ENCODE measurements at places on chromosomes 12 and 14.

- no peak for DNase-seq
These were observed 8.0 kb downstream of the ASPG start for GRCh38 chr14:104093366-104094055.

DNA sequence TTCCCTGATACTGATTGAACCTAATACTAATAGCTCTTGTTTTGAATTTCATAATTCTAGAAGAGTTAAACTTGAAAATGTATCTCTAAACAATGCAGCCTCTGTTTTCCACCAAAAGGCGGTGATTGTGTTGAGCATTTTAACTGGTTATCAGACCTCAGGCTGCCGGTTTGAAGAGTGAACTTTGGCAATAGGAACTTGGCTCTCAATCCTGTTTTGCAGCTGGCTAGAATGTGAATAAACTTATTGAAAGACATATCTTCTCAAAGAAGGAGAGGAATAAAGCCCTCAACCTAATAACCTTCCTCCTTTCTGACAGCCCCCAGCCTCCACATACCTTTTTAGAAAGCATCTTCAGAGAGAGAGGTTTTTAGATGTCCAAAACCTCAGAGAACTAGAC is 105.4 kb downstream of the SRGAP1 start:
- no peak for DNase-seq

DNA sequence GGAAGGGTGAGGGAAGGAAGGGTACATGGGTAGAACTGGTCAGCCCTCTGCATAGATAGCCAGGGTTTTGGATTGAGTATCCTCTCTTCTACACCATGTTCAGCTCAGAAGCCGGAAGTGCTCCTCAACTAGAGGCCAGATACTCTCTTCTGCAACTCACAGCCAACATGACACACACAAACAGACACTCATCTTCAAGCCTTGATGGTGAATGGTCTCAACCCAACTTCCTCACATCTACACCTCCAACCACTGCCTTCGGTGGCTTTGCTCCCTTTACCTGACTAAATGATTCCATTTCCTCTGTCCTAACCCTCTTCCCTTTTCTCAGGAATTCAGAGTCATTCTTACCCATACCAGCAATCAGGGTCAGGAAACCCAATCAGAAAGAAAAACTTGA is 7.6 kb upstream of the FKBP11 start:
- no peak for DNase-seq

DNA sequence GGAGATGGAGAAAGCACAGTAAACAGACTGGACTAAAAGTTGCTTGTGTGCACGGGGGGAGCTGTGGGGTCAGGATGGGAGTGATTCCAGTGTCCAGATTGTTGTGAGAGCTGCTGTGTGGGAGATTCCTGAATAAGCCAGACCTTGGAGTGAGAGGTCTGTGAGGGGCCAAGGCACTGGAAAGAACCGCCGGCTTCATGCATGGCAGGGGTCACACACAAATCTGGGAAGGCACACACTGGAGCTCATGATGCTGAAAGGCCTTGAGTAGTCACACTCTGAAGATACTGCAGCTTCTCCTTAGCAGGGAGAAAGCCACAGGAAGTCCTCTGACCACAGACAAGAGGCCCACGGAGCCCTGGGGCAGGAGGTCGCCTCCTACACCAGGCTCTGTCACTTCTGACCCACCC is 23.1 kb downstream of the ADCY6 start:
- DNase-seq: no peak

DNA sequence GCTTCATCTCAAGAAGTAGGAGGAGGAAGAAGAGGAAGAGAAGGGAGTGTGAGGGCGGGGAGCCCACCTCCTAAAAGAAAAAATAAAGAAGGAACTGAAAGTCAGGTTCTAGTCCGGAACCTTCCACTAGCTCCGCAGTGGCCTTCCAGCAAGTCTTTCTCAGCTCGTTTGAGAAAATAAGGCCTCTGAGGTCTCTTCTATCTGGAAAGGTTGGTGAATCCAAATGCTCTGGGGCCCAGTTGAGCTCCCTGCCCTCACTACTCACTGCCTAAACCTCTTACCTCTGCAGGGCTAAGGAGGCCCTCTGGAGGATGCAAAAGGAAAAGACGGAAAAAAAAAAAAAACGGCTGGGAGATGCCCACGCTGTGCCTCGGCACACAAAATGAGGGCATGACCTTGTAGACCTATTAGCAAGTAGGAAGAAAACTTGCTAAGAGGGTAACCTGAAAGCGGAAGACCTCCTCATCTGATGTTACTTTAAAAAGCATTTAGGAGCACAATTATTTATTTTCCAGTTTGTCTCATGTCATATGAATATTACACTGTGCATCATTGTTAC is 35.9 kb downstream of the FBLN5 start:
- no peak for DNase-seq

DNA sequence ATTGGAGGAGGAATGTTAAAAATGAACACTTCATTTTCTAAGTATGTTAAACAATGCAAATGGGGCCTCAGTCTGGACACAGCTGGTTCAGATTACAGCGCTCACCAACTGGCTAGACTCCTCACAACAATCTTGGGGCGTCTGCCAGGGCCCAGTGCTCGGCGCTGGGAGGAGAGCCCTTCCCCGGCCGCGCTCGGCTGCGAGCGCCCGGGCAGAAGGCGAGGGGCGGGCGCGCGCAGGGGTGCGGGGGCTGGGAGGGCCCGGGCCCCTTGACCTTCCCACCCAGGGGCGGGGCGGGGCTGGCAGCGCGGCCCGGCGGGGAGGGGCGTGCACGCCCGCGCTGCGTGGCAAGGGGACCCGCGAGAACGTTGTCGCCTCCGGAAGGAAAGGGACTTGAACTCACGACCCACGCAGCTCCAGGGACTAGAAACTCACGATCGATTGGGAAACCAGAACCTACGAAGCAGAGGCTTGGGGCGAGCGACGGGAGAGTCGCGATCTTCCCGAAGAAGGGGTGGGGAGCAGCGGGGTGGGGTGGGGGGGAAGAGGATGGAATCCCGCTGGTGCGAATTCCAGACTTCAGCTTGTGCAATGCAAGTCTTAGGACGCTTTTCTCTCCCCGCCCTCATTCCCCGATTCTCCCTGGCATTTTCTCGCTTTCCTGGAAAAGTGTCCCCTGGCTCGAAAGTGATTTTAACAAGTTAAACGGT is at the start of gene FBLN5:
Gene FBLN5, minus strand, starts transcription at position 220 of the 710 bp plus-strand sequence. CDS start 465 bp downstream, outside the sequence.
- no peak for DNase-seq

DNA sequence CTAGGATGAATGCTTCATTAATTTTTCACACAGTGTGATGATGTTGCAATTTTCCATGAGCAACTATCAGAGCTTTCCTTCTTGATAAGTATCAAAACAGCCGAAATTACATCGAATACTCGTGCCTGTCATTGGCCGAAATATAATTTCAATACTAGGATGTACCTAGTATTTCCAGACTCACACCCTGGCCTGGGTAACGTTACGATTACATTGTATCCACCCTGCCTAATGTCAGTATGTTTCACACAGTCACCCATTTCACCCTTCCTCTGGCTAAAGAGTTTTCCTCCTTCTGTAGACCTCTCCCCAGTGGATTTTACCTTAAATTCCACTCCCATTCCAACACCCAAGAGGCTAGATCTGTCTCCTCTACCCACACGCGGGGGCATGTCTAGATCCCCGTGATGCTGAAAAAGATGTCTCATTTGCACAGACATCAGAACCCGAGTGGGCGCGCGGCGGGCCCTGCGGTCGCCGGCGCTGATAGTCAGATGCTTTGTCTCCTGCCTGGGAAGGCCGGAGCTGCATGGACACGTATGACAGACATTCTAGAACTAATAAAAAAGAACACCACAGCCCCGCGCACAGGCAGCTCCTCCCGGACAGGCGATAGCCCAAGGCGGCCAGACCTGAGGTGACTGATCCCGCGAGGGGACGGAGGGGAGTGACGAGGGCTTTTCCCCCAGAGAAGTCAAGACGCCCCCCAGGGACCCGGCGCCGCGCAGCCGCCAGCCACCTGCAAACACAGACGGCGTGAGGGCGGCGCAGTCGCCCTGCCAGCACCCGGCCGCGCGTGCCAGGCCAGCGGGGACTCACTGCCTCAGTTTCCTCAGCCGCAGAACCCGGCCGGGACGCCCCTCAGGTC is 723 bp downstream of the KIF21A start:
- no peak for DNase-seq

- DNase-seq: no peak
These were observed 124.2 kb downstream of the NPAS3 start for GRCh38 chr14:33062881-33063280.

GRCh38 chr12:57758552-57759359 is 3.9 kb downstream of the MARCHF9 start:
- DNase-seq: no peak

GRCh38 chr12:88418856-88419497 is 161.3 kb downstream of the KITLG start:
- no peak for DNase-seq

- DNase-seq: peak; percentile 93
These were observed 274.9 kb upstream of the LMO3 start for GRCh38 chr12:16880864-16881285.

DNA sequence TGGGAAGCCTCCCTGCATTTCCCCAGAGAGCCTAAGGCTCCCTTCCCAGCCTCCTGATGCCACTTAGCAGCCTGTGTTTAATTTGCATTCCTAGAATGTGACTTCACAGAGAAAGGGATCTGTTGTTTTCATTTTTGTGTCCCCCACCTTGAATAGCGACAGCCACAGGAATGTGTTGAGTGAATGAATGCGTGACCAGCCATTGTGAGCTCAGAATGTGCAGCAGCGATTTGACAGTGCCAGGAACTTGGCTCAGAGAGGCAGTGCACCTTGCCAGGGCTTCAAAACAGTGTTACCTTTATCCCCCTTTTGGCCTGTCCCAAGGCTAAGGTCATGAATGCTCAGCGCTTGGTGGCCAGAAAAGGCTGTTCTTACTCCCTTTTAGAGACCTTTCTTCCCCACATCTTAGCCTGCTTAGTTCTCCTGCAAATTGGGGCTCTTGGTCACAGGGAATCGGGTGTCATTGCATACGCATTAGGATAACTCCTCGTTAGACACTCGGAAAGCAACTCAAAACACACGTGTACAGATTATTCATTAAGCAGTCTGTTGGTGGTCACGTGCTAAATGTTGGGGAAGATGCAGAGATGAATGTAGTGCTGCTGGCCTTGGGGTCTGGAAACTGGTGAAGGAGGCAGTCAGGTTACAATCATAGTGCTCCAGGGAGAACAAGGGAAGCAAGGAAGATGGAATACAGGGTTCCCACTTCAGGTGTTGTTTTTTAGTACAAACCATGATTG is 9.8 kb downstream of the NTF3 start:
- no peak for DNase-seq

- DNase-seq: no peak
These were observed 8.7 kb downstream of the TESPA1 start for GRCh38 chr12:54975875-54976274.

DNA sequence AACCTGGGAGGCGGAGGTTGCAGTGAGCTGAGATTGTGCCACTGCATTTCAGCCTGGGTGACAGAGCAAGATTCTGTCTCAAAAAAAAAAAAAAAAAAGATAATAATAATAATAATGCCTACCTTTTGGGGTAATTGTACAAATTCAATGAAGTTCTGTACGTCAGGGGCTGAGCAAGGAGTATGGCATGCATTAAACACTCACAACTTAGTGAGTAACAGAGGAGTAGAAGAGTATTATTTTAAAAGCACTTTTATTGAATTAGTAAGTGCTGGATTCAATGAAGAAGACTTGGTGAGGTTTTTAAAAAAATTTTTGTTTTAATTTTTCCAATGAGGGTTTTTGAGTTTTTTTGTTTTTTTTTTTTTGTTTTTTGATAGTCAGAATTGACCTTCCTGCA is 783.6 kb upstream of the TBX3 start:
- no peak for DNase-seq

- DNase-seq: no peak
These were observed 30.8 kb downstream of the P2RX2 start for GRCh38 chr12:132649226-132649945.

GRCh38 chr12:95790033-95790916 is at the start of gene NTN4:
Gene NTN4, minus strand, starts transcription at chr12:95790764. Its CDS starts 455 bp downstream, at chr12:95790309.
- DNase-seq: no peak

- no peak for DNase-seq
These were observed 75.4 kb downstream of the CCDC92 start for GRCh38 chr12:123897221-123897620.

- DNase-seq: no peak
These were observed 13.9 kb downstream of the PTHLH start for GRCh38 chr12:27958675-27959074.

GRCh38 chr12:46916796-46917419 is 91.1 kb upstream of the SLC38A4 start:
- no peak for DNase-seq

- peak; percentile 73 for DNase-seq
These were observed 25.2 kb downstream of the KRT8 start for GRCh38 chr12:52879394-52880351.

DNA sequence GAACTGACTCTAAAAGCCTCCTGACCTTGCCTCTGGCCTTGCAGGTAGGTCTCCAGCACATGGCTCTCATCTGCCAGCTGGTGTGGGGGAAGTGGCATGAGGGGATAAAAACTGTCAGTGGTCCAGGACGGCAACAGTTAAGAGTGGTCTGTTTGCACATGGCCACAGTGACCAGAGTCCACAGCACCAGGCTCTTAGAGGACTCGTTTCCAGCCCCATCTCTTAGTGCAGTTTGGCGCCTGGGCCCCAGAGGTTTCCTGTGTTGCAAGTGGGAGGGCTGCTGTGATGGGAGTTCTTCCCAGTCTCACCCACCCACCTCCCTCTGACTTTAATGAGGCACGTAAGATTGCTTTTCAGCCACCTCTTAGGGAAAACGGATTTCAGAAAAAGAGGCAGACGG is 37.0 kb downstream of the APPL2 start:
- no peak for DNase-seq

DNA sequence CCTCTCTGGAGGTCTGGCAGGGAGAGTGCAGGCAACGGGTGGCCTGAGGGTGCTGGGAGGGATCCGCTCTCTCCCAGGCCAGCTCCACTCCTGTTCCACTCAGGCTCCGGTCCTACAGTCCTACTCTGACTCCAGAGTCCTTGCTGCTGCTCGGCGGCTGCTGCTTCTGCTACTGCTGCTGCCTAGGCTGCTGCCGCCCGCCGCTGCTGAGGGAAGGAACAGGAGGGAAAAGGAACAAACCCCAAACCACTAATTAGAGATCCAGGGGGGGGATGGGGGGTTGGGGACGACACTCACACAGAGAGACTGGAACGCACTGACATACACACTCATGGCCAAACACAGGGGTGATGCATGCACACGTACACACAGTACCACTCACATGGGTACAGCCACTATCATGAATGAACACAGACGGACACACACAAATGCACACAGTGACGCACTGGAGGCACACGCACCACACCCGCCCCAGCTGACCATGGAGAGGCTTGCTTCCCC is at the start of gene SP7:
Gene SP7, minus strand, starts transcription at position 174 of the 501 bp plus-strand sequence. CDS start 708 bp downstream, outside the sequence.
- no peak for DNase-seq

- no peak for DNase-seq
These were observed 106.7 kb downstream of the PTPN11 start for GRCh38 chr12:112525426-112525809.

All from NCI-H1417 treated with DMSO at 0.1 percent for 48 hours (cell line).